ENCODE measurements at places on chromosomes 16 and 17. TPM values are rescaled to one million over a fixed set of nuclear protein-coding genes. Genes with fewer than 3 reads are reported as not detected.

The ZNF205 gene
- total RNA-seq, result 15.4 TPM

The CSH2 gene
- total RNA-seq, result not detected

The KRT33B gene
- 1.3 TPM for total RNA-seq

The CENPV gene
- 10.5 TPM for total RNA-seq

The TEKT5 gene
- 1.4 TPM for total RNA-seq

The SLC4A1 gene
- not detected for total RNA-seq

The SMIM22 gene
- total RNA-seq, result not detected

- no peak for DNase-seq
These were observed 5.3 kb downstream of the CBX4 start for GRCh38 chr17:79833744-79834564.

GRCh38 chr17:57009737-57010445 is 32.0 kb downstream of the SCPEP1 start:
- DNase-seq, result peak; percentile 45

DNA sequence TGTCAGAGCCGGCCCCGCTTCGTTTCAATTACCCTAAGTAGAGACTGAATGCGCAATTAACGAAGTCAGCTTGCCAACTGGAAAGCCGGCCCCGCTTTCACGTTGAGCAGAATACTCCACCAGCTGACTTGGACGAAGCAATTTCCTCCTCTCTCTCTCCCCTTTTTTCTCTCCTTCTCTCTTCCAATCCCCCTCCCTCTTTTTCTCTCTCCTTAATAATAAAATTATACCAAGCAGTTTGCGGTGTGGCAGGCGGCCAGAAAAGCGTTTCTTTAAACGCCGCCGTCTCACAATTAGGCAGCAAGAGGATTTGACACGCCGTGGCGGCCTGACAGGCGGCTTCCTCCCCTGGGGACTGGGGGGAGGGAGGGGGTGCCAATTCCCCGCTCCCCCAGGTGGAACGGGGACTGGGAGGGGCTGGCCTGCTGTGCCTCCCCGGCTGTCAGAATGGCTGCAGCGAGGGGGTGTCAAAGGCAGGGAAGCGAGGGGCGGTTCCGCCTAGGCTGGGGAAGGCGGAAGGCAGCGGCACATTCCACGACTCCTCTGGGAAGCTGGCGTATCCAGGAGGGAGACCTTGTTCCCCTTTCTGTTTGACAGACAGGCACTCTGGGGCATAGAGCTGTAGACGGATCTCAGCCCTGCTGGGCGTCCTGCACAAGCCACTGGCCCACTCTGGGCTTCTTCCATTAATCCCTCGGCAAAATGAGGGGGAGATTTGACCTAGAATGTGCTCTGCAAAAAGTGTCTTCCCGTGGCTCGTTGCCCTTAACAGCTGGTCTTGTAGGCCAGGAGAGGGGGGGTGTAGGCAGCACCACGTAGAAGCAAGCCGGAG is 52.7 kb downstream of the SREBF1 start:
- DNase-seq, result peak; percentile 49

DNA sequence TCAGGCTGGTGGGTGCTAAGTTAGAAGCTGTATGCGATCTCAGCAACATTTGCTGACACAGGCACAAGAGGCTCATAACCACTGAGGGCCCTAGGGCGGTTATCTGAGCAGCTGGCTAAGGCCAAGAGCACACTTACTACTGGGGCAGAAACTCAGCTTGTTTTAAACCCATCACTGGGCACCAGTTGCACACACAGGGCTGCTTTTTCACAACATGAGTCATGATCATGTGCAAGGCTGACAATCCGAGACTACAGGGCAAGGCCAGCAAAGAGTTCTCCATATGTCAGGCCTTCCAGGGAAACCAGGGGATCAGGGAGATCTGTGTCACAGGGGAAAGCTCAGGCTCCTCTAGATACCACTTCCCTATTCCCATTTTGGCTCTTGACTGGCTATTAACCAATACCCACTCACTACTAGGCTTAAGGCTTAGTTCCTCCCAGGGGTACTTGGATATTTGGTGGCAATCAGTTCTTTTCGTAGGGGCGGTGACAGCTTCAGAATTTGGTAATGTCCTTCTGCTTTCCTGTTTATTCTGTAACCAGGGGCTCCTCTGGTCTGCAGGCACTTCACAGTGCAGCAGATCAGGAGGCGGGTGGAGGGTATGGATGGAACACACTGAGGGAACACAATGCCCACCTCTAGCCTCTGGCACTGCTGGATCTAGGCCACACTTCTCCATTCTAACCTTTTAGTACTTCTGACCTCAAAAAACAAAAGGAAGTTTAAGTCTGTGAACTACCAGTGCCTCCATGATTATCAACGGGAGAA is 44.9 kb upstream of the ERN1 start:
- DNase-seq, result peak; percentile 16

DNA sequence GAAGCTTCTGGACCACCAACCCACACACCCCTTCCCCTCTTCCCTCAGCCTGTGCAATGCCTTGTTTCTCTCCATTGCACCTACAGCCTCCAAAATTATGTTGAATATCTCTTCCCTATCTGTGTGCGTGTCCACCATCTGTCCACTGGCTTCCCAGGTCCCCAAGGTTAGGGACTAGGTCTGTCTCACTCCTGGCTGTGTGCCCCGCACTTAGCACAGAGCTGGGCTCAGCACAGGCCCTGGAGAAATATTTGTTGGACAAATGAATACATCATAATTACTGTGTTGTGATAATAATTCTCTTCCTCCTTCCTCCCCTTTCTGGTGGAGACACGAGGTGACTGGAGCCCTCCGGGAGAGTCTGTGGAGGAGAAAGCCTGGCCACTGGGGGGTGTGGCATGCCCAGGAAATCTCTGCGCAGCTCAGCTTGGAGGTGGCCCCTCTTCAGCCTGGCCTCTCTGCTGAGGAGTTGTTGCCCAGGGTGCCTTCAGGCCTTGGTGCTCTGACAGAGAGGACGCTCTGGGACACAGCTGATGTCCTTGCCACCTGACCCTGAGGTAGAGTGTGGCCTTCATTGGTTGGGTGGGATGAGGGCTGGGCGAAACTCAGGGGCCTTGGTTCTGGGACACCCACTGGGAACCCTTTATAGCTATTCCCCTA is 3.3 kb upstream of the BRD7 start:
- no peak for DNase-seq

DNA sequence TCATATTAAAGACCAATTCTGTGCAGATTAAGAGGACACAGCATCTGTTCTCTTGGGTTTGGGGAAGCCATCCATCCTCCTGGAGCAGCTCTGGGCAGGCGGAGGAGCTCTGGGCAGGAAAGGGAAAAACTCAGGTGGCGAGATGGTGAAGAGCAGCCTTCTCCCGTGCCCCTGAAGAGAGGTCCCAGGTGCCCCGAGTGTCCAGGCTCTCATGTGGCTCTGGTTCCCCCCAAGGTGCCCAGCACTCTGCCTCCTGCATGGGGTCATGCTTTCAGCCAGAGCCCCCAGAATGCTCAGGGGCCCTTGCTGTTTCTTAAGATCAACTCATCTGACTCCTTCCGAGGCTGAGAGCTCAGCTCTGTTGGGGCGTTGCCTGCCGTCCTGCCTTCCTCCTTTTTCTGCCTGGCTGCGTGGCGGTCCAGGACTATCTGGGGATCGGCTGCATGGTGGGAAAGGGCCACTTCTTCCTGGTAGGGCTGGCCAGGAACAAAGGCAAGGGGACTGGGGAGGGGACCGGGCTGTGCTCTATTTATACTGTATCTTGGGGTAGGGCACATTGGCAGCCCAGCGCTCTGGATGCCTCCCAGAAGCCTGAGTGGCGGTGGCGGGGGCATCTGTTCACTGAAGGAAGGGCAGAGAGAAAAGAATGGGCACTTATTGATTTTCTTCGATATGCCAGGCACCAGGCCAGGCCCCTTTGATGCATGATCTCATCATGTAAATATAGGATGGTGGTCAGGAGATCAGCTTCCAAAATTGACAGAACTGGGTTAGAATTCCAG is 103.2 kb upstream of the SDK2 start:
- no peak for DNase-seq

GRCh38 chr17:59108400-59109102 is 1.9 kb upstream of the TRIM37 start:
- no peak for DNase-seq

DNA sequence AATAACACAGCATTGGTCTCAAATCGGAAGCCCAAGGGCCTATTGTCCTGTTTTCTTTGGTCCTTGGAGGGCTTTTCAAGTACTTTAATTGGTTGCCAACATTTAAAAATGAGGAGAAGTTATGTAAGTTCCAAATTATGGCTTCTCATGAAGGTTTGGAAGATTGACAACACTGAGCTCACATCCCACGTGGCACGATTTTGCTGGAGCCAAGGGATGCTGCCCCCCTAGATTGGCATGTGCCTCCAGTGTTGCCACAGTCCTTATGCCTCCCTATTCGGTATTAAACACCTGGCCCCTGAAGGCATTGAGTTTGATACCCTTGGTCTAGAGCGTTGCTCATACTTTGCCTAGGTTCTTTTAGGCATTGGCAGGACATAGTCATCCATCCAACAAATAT is 108.0 kb downstream of the ZNF18 start:
- DNase-seq, result no peak

GRCh38 chr17:74389084-74389753 is 21.9 kb downstream of the GPR142 start:
- no peak for DNase-seq

DNA sequence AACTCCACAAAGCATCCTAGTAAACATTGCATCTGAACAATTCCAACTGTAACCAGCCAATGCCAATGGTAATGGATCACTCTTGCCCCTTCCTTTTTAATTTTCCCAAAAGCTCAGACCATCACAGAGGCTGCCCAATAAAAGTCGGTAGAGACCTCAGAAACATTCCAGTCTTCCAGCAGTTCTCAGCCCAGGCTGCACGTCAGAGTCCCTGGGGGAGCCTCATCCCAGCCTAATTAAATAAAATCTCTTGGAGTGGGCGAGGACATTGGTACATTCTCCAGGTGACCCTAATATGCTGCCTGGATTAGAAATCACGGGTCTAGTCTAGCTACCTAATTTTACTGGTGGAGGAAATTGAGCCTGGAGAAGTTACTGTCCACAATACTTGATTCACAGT is 117.1 kb upstream of the MYOCD start:
- DNase-seq, result peak; percentile 53
